ENCODE measurements at places on chromosomes 1 and 21. TPM values are rescaled to one million over a fixed set of nuclear protein-coding genes. Genes with fewer than 3 reads are reported as not detected.

DNA sequence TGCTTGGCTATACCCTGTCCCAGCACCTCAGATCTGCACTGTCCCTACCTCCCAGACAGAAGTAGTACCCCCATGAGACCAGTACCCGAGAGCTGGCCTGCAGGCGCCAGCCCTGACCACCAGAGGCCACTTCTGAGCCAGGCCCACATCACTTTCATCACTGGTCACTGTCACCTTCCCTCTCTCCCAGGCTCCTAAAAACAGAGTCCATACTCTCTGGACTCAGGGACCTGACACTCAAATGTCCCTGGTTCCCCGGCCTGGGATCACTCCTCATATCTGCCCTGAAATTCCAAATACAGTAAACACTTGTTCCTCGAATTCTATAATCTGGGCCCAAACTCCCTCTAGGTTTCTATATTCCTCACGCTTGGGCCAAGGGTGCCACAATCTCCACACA is 18.7 kb downstream of the TMEM53 start:
- DNase-seq, result peak; percentile 45

DNA sequence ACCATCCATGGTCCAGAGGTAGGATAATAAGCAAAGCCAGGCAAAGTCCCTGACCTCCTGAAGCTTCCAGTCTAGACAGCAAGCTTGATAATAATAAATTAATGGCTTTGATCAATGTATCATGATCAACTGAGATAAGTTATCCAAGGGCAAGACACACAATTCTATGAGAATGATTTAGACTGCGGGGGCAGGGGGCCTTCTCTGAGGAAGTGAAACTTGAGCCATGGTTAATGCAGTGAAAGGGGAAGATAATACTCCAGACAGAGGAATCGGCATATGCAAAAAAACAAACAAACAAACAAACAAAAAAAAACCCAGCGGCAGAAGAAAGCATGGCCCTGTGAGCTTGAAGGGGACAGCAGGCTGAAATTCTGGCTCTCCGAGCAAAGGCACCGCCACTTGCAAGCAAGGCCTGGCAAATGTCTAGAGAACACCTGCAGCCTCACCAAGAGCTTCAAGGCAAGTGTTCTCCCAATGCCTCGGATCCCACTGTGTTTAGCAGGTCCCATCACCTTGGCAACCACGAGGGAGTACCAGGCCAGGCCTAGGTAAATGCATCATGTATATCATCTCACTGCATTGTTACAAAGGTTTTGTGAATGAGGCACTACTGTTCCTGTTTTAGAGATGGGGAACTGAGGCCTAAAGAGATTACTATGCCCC is 24.9 kb downstream of the CSMD2 start:
- DNase-seq, result no peak

FAM229A gene
- total RNA-seq, result 1.2 TPM

- DNase-seq, result no peak
Observed at GRCh38 chr1:29876902-29877301, 640.6 kb downstream of the PTPRU start.

- DNase-seq, result peak; percentile 54
Observed at GRCh38 chr1:185409763-185410528, 92.9 kb upstream of the IVNS1ABP start.

DNA sequence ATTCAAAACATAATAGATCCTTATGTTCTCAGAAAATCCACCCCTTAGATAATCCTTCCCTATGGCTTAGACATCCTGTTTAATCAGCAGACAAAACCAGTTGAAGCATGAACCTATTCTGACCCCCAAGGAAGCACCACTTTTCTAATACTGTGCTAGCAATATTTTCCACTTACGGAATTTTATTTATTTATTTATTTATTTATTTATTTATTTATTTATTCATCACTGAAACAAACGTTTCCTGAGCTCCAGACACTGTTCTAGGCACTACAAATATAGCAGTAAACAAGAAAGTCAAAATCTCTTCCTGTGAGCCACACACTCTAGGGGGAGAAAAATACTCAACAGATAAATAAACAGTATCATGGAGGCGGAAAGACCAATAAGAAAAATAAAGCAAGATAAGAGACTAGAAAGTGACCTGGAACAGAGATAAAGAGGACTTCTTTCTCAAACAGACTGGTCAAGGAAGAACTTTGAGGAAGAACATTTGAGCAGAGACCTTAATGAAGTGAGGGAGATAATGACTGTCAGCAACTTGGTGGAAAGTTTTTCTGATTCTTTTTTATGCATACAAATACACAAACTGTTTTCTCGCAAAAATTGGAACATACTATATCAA is 145.5 kb upstream of the POGK start:
- DNase-seq, result no peak

UTS2 gene
- not detected for total RNA-seq

GRCh38 chr1:247797518-247797917 is 26.4 kb downstream of the OR14A16 start:
- no peak for DNase-seq

PMVK gene
- total RNA-seq, result 6.2 TPM

- DNase-seq, result no peak
Observed at GRCh38 chr1:14010476-14010875, 310.5 kb downstream of the PRDM2 start.

DNA sequence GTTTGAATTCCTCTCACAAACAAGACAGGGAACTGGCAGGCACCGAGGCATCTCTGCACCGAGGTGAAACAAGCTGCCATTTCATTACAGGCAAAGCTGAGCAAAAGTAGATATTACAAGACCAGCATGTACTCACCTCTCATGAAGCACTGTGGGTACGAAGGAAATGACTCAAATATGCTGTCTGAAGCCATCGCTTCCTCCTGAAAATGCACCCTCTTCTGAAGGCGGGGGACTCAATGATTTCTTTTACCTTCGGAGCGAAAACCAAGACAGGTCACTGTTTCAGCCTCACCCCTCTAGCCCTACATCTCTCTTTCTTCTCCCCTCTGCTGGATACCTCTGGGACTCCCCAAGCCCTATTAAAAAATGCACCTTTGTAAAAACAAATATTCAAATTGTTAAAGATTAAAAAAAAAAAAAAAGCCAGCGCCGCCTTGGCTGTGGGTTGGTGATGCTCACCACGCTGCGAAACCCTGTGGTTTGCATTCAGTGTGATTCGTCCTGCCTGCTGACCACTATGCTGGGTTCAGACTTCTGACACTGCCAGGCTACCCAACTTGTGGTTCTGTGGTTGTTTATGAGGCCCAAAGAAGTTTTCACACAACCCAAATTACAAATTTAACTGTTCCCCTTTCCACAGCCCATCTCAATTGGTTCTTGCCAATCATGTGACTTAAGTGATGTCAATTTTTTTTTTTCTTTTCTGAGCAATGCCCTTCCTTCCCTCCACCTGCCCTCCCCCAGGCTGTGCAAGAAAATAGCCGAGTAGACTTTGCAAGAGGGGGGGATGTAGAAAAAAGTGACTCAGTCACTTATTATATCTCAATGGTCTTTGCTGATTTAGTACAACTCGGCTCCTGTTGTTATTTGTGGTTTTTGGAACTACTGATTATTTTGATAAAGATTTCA is at the start of gene RUNX1:
RUNX1 (minus strand) TSS at position 597 of the 912 bp plus-strand sequence.
- DNase-seq, result peak; percentile 99

ACTN2 gene
- 11.8 TPM for total RNA-seq

DNA sequence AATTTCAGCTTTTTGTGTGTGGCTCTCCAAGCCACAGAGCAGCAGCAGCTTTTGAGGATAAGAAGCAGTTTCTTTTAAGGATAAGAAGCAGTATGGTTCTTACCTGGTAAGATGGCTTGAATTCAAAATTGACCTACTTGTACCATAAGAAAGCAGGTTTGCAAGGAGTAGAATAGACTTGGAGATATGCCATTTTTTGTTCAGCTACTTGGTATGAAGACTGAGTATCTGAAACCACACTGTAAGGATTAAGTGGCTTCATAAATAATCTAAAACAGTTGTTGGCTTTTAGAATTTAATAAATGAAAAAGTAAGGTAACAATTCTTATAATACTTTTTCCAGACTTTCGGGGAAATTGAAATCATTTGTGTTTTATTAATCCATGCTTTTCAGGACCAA is 74.2 kb downstream of the ATF6 start:
- DNase-seq, result no peak

HES4 gene
- total RNA-seq, result 3.5 TPM

DNA sequence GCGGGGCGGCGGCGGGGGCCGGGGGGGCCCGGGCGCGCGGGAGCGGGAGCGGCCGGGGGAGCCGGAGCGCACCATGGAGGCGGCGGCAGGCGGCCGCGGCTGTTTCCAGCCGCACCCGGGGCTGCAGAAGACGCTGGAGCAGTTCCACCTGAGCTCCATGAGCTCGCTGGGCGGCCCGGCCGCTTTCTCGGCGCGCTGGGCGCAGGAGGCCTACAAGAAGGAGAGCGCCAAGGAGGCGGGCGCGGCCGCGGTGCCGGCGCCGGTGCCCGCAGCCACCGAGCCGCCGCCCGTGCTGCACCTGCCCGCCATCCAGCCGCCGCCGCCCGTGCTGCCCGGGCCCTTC is 546 bp downstream of the SKI start:
- DNase-seq, result no peak

DNA sequence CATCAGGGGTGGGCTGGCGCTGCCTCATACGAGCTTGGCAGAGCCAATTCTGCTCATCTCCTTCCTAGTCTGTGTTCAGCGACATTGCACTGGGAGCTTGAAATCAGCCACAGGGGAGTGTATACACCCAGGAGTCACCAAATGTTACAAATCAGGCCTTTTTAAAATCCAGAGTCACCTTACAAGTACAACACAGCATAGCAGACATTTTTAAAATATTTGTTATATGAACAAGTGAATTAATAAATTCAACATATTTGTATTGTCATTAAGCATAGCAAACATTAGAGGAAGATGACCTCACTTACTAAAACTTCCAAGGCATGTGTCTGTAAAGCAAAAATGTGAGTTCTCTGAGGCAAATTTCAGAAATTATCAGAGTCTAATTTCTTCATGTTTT is 210.0 kb downstream of the HLX start:
- DNase-seq, result no peak

DNA sequence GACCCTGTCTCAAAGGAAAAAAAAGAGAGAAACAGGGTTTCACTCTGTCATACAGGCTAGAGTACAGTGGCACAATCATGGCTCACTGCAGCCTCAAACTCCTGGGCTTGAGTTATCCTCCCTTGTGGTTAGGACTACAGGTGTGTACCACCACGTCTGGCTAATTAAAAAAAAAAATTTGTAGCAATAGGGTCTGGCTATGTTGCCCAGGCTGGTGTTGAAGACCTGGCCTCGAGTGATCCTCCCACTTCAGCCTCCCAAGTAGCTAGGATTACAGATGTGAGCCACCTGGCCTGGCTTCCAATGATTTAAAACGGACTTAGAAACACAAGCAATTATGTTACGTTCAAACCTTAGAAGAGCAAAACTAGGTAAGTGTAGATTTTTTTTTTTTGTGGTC is 22.1 kb downstream of the GOLPH3L start:
- DNase-seq, result no peak

GRCh38 chr1:90800012-90800717 is 83.1 kb upstream of the BARHL2 start:
- DNase-seq, result no peak

ZNF697 gene
- 16.2 TPM for total RNA-seq

DNA sequence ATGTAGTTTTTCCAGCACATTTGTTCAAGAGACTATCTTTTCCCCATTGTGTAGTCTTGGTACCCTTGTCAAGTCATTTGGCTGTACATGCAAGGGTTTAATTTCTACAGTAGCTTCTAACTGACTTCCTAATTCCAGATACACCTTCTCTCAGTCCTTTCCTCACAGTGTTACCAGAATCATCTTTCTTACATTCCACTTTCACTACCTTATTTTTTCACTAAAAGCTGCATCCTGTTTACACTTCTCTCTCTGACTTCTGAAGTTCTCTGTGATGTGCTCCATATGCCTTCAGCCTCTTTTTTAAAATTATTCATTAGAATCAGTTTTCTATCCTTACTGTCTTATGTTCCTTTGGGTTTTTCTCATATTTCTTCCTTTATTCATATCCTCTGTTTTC is 57.1 kb upstream of the RWDD3 start:
- DNase-seq, result no peak
